HTR-8/SVneo (cell line): ENCODE measurements at places on chromosomes 7 and 10.

GRCh38 chr7:99473315-99473596 is 566 bp downstream of the ZNF789 start:
- peak; percentile 13 for DNase-seq

- no peak for DNase-seq
Measured at GRCh38 chr7:115937960-115938359, 92.6 kb downstream of the TFEC start.

GRCh38 chr10:323651-324293 is 188.5 kb downstream of the ZMYND11 start:
- DNase-seq, result peak; percentile 91

DNA sequence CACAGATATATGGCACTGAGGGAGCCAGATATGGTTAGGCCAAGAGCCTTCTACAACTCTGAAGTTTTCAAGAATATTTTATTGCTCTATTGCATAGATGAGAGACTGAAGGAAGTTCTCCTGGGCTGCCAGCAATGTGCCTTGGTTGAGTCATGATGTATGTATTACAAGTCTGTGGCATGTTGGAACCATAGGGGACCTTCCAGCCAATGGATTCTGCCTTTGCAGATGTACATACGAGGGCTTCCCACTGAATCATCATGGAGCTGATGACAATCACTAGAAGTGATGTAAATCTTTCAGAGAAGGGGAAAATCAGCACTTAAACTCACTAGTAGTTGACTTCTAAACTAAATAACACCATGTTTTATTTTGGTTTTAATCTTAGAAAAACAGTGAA is 419.5 kb downstream of the PHTF2 start:
- DNase-seq, result no peak

DNA sequence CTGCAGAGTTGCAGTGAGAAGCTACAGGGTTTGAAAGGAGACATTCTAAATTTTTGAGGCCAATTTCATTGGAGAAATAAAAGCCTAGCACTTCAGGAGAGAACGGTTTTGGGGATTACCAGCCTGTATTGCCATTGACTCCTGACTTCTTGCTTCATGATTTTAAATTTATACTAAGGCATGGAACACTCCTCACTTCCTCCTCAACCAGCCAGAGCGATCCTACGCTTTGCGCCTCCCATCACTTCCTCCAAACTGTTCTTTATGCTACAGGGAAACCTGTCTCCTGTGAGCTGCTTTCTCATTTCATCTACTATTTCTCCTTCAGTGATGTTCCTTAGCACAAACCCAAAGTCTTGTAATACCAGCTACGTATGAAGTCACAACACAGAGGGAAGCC is 495.1 kb downstream of the SUGCT start:
- DNase-seq, result no peak

DNA sequence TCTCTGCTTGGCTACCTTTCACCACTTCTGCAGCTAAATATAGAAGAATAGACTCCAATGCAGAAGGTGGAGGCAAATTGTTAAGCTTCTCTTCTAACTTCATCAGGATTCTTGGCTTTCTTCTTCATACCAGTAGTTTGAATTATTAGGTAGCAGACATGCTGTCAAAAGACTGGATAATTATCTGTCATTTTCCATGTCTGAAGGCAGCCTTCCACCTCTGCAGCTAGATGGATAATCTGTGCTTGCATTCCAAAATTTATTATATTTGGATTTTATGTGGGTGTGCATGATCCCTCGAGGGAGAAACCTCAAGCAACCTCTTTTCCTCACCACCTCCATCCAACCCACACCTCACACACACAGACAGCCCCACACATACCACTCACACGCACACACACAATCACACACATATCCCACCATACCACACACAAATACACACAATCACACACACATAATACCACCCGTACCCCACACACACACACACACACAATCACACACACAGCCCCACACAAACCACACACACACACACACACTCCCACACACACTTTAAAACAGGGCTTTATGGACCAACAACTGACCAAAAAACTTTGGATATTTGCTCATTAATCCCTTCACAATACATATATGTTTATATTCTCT is 145.0 kb downstream of the C7orf25 start:
- DNase-seq, result no peak

DNA sequence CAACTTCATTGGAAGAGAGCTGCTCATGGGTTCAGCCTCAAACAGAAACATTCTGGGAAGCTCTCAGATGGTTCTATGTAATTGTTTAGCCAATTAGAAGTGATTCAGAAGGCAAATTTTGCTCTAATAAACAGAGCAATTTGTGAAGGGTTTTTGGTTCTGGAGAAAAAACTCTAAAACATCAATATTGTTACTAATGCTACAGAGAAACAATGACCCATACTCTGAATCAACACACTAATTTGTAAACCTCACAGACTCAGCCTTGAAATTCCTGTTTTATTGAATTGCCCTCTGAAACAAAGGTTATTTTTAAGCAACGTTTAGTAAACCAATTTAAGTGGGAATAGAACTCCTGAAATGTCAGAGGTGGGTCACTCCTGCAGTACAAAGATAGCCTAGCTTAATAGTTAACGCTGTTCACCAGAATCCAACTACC is 171.6 kb upstream of the SVIL start:
- DNase-seq, result no peak

DNA sequence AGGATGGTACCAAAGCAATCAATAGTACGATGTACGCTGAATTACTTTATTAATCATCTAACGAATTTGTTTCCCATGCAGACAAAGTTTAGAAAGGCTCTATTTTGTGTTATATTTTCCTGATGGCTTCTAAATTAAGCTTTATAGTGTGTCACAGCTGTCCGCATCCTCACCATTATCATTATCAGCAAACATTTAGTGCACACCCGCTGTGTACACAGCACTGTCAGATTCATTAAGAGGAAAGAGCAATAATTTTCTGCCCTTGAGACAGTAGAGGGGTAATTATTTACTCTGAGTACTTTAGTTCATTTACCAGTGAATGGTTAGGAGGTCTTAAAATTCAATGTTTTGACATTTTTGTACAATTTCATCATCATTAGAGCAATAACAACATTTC is 233.3 kb upstream of the PTPRZ1 start:
- no peak for DNase-seq

DNA sequence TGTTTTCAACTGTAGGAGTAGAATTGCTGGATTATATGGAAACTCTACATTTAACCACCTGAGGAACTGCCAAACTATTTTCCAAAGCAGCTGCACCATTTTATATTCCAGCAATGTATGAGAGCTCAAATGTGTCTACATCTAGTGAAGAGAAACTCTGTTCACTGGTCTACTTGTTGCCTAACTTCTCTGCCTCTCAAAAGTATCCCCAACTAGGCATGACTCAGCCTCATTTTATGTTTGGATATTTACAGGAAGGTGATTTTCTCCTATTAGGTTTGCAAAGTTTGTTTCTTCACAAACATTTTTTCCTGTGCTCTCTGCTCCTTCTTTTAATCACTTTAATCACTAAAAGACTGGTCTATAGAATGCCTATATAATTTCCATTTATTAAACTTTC is 37.1 kb upstream of the SRI start:
- no peak for DNase-seq

DNA sequence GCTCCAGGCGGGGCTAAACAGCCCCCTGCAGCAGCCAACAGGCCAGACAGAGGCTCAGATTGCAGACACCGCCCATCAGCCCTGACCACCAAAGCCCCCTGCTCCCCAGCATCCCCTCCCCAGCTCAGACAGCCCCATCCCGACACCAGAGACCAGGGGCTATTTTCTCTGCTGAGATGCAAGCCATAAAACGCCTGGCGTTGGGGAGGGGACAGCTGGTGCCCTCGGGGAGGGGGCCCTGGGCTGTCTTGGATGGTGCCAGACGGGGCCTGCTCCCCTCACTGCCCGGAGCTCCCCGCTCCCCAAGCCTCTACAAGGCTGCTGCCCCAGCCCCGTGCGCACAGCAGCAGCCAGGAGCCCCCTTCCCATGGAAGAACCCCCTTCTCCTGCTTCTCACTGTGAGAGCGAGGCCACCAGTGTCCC is 31.8 kb downstream of the GET4 start:
- DNase-seq, result no peak

DNA sequence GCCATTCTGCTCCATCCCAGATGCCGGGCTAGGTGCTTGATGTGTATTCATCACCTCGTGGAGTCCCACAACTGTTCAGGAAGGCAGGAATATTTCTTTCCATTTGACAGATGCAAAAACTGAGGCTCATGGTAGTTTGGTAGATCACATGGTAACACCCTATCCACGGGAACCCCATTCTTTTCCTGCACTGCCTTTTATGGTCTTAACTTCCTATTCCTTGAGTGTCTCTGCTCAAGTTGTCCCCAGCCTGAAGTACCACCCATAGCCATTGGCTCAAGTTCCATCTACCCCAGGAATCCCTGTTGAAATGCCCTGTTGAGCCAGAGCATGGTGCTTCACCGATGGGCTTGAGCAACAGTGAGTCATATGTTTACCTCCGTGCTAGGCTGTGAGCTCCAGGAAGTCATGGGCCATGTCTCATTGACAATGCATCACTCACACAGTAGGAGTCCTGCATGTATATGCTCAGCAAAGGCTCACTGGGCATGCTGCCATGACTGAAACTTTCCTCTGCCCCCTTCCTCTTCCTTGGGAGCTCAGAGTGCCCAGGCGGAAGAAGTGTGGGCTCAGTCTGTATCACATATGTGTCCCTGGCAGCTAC is 71.7 kb upstream of the ADAM12 start:
- peak; percentile 64 for DNase-seq

DNA sequence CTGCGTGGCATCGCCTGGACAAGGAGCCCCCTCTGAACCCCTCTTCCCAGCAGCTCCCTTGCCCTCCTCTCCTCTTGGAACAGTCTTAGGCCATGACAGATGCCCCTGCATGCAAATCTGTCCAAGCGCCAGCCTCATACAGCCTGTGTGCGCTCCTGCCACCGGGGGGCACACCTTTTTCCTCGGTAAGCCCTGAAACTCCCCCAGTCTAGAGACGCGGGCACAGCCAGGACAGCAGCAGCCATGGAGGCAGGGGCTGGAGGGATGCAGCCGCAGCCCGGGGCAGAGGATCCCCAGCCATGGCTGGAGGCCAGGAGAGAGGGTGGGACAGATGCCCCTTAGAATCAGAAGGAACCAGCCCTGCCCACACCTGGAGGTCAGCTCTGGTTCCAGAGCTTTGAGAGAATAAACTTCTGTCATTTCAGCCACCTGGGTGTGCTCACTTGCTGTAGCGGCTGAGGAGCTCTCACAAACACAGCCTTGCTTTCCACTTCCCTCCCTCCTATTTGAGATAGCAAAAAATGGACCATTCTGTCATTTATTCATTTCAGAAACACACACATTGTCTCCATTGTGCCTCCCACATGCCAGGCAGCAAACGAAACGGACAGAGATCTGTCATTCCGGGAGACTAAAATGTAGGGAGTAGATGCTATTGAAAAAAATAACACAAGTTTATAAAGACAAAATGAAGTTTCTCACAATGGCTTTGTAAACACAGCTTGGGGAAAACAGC is 241.5 kb downstream of the WDR37 start:
- DNase-seq, result no peak

- no peak for DNase-seq
Measured at GRCh38 chr10:131089861-131090260, 221.7 kb downstream of the TCERG1L start.

DNA sequence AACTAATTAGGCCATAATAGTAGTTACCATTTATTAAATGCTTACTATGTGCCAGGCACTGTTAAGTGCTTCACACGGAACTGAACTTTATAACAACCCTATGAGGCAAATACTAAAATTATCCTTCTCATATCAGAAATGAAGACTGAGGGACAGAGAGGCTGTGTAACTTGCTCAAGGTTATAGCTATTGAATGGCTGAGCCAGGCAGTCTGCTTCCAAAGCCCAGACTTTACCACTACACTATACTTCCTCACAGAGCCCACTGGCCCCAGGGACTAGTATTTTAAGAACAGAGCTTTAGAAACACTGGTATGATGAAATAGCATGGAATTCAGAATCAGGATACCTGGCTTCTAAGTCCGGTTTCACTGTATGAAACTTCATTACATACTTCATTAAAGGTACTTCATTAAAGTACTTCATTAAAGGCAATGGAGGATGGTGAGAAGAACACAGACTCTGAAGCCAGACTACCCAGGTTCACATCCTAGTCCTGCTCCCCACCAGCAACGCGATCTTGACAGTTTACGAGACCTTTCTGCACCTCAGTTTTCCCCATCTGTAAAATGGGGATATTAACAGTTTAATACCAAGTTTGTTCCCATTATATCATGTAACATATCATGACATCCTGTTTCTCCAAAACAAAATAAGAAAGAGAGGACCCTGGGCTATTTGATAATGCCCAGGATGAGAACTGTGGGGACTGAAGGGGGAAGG is 19.6 kb downstream of the ANXA11 start:
- DNase-seq, result no peak

- no peak for DNase-seq
Measured at GRCh38 chr7:111459757-111460280, 102.5 kb downstream of the IMMP2L start.

- no peak for DNase-seq
Measured at GRCh38 chr7:147436718-147437117, 1153.8 kb upstream of the C7orf33 start.

GRCh38 chr7:47604496-47604890 is 22.6 kb upstream of the TNS3 start:
- no peak for DNase-seq

DNA sequence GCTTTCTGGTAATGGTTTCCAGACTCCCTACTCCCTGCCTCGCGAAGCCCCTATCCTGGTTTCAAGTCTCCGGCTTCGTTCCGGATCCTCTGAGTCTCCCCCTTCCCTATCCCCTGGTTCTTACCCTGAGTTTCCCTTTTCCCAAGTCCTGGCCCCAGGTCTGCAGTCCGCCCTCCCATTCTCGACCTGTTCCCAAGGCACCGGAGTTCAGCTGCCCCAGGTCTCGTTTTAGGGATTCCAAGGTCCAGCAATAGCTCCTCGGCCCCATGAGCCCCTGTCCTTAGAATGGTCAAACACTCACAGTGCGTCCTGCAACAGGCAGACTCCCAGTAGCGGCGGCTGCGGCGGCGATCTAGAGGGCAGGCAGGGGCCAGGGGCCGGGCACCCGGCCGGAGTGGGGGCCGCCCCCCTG is 274 bp downstream of the PITX3 start:
- no peak for DNase-seq

- DNase-seq, result no peak
Measured at GRCh38 chr7:1224086-1224716, 8.5 kb upstream of the UNCX start.

DNA sequence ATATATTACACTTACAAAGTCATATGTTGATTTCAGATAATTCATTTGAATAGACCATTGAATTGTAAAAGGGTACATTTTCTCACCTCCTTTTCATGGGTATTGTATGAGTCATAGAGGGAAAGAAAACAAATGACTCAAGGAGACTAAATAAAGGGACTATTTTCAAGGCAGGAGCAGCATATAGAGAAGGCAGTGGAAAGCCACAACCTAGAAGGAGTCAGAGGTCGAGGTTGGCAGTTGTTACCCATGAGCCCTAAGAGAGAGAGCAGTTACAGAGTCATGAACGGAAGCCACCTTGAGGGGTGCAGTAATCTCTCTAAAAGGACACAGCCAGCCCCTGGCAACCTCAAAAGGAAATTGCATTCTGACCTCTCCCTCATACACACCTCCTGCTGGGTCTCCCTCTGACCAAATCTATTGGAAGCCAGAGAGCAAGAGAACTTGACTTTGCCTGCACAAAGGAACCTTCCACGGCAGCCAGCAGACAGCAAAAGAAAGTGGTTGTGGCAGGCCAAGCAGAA is 137.9 kb downstream of the GRM8 start:
- no peak for DNase-seq
